NCI-H1092 (cell line): ENCODE measurements at places on chromosomes 5 and 9.
A peak's percentile ranks its signal among the peaks of the same experiment; 100 is the strongest.

- no peak for DNase-seq
Observed at GRCh38 chr5:181044093-181044599, 4.1 kb downstream of the BTNL9 start.

GRCh38 chr5:172417130-172417841 is 37.0 kb downstream of the SH3PXD2B start:
- DNase-seq, result no peak

- DNase-seq, result no peak
Observed at GRCh38 chr5:171386861-171387344, 746 bp upstream of the NPM1 start.

DNA sequence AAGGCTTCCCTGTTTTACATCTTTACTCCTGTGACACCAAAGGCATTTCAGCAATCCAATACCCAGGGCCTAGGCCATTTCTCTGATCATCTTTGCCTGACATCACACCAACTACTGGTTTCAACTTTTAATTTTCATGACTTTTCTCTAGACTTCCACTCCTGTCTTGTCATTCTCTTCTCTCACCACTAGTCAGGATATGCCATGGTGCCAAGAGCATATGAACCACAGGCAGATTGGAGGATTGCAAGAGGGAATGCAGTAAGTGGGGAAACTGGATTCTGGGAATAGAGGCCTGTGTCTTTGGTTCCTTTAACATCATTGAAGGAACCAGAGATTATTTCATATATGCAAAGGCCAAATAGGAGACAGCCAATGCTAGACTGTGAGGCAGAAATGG is 69.3 kb downstream of the ANKRD31 start:
- DNase-seq, result no peak

GRCh38 chr5:94402096-94402495 is 216.3 kb downstream of the KIAA0825 start:
- DNase-seq, result no peak

DNA sequence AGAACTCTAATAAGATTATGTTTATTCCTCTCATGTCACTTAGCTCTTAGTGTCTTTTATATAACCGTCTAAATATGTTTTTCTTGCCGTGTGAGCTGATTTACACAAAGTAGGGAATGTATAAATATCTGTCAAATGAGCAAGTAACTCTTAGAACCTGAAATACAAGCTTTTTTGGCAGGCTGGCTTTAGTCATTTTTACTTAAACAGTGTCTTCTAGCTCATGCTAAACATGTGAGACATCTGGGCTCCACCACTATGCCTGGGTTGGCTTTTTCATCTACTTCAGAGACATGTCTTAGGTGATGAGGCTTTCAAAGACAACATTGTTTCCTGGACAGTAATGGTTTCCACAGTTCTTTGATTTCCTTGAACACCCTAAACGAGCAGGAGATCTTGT is 137.2 kb upstream of the ZNF608 start:
- DNase-seq, result no peak

GRCh38 chr5:84445049-84445685 is 60.5 kb upstream of the EDIL3 start:
- DNase-seq, result no peak

DNA sequence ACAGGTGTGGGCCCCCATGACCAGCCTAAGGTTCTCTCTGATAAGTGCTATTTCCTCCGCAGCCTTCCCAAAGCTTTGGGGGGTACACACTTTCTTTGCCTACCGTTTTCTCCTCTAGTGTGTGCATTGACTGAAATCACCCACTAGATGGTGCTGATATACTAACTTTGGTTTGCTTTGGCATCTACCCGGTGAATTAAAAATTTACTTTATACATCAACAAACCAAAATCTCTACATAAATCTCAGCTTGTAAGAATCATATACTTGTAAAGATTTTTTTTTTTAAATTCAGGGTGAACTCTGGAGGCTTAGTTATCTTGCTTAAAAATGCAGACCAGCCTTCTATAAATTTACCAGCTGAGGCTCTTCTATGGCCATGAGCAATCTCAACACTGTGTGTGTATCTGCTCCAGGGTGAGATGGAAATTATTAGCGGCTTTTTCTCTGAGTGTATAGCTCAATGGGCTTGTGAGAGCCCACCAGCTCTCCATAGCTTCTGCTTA is 475.7 kb upstream of the TNC start:
- peak; percentile 14 for DNase-seq

- no peak for DNase-seq
Observed at GRCh38 chr5:150082374-150082773, 4.0 kb downstream of the CSF1R start.

DNA sequence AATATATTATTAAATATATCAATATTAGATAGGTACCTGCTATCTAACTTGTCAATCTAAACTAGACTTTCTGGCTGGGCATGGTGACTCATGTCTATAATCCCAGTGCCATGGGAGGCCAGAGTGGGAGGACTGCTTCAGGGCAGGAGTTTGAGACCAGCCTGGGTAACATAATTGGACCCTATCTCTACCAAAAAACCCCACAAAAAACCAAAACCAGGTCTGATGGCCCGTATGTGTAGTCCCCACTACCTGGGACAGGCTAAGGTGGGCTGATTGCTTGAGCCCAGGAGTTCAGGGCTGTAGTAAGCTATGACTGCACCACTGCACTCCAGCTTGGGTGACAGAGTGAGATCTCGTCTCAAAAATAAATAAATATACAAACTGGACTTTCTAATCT is 55.0 kb downstream of the PJA2 start:
- DNase-seq, result no peak

GRCh38 chr5:178453224-178453623 is 137.0 kb downstream of the COL23A1 start:
- no peak for DNase-seq

- no peak for DNase-seq
Observed at GRCh38 chr9:89759572-89759971, 154.8 kb downstream of the GADD45G start.

DNA sequence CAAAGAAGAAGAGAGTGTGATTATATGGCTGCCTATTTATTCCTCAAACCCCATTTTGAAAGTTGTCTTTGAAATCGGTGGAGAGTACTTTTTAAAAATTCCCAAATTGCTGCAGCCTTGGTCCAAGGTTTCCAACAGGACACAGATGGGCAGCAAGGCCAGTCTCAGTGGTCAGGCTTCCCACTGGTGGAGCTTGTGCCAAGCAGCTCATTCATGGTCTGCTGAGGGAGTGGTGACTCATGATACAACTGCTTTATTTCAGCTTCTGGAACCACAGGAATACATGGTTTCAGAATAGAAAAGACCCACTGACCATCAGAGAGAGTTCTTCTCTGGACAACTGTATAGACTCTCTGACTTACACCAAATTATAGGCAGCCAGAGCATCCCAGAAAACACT is 673.1 kb upstream of the KLF4 start:
- no peak for DNase-seq

GRCh38 chr5:95927927-95928723 is 33.5 kb downstream of the ELL2 start:
- DNase-seq, result no peak

DNA sequence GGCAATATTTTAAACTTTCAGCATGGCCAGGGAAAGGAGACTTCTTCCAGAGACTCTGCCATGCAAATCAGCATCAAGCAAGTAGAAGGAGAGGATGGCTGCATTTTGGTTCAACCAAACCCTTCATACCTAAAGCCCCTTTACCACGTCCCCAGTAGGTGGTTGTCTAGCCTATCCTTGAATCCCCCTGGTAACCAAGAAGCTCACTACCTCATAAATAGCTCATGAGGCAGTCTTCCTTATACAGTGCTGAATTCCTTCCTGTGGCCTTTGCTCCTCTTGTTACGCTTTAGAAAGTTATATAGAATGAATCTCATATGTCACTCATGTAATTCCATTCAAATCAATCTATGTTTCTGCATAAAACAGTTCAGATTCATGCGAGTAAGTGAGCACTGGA is 289.5 kb upstream of the SLC30A5 start:
- DNase-seq, result no peak
